ENCODE measurements at places on chromosomes 2 and 18.

- no peak for DNase-seq
These were observed 1281.0 kb upstream of the NXPH2 start for GRCh38 chr2:140061240-140061639.

DNA sequence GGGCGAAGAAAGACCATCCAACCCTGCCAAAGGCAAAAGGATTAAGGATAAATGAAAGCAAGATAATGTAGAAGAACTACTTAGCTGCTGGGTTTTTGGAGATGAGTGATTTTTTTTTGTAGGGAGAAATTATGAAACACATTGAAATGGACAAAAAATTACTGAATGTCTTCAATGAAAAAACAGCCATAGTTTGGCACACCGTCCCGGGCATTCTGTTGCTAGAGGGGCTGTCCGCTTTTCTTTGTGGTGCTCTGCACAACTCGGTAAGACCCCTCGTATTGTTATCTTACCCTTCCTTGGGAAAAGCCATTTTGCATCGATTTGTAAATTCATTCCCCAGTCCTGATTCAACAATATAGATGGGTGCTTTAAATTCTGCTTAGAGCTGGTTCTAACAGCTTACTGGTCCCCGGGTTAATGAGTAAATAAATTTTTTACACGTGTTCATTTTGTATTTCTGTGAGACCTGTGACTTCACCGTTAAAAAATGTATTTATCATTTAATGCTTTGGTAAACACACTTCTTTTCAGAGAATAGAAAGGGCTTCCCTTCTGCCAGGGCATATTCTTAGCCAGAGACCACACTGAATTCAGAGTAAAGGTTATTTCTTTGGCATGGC, 912 bp upstream of the LAPTM4A start:
- DNase-seq: no peak

GRCh38 chr2:73075477-73076373, 4.2 kb upstream of the SFXN5 start:
- DNase-seq: no peak

- no peak for DNase-seq
These were observed 53.9 kb downstream of the ASAP2 start for GRCh38 chr2:9260464-9260918.

DNA sequence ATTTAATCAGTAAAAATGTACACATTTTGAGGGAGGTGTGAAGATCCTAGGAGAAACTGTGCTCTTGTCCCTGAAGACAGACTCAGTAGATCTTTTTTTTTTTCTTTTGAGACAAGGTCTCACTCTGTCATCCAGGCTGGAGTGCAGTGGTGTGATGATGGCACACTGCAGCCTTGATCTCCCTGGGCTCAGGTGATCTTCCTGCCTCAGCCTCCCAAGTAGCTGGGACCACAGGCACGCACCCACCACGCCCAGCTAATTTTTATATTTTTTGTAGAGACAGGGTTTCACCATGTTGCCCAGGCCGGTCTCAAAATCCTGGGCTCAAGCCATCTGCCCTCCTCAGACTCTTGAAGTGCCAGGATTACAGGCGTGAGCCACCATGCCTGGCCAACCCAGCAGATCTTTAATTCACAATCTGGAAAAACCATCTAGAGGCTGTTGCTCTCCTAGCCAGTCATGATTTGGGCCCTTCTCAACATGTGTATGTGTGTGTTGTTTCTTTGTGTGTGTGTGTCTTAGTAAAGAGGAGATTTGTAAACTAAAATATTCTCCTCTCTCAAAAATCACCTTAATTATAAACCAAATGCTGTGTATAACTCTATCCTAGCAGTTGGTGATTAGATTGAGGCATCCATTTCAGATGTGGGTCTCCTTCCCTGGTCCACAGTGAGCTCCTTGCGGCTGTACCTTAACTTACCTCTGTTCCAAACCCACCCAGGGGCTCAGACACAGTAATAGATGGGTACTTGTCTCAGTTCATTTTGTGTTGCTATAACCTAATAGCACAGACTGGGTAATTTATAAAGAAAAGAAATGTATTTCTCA, 3.9 kb upstream of the MYCN start:
- no peak for DNase-seq

GRCh38 chr2:175309799-175310198, 128.3 kb upstream of the ATP5MC3 start:
- no peak for DNase-seq

DNA sequence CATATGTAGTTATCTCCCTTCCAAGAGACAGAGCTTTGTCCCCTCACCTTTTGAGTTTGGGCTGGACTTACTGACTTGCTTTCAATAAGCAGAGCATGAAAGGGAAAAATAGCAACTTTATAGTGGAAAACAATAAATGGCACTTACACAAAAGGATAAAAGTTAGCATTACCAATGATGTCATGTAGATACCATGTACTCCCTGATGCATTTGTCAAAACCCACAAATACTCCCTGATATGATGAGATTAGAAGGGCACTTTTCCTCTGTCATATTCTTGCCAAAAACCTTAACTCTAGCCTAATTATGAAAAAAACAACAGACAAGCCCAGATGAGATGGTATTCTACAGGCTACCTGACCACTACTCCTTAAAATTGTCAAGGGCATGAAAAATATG, 16.0 kb downstream of the HIBCH start:
- no peak for DNase-seq

DNA sequence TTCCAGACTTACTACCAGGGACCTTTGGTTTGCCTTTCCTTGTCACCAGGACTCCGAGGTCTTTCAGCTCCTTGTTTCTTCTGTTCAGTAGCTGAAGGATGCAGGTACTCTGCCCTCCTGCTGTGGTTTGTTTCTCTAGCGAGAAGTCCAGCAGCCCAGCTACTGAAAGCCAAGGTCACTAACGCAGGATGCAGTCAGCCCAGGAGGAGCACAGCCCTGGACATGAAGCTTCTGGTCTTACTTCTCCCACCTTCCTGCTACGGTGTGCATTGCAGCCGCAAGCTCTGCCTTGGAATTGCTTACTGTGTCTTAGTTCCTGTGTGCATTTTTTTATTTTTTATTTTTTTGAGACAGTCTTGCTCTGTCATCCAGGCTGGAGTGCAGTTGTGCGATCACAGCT, 62.4 kb downstream of the DGKD start:
- no peak for DNase-seq
